ENCODE measurements at places on chromosomes 11 and 22.
A peak's percentile ranks its signal among the peaks of the same experiment; 100 is the strongest.

GRCh38 chr11:68057807-68058206 lies 19.0 kb downstream of the TCIRG1 start:
- H3K36me3 ChIP-seq: peaks cover 52% of the 10 kb centered on the region
- H3K27ac ChIP-seq: no peak overlapping the region
- DNase-seq: no peak
- H3K4me3 ChIP-seq: no peak overlapping the region
- no peaks in the 10 kb centered on the region for H3K27me3 ChIP-seq

DNA sequence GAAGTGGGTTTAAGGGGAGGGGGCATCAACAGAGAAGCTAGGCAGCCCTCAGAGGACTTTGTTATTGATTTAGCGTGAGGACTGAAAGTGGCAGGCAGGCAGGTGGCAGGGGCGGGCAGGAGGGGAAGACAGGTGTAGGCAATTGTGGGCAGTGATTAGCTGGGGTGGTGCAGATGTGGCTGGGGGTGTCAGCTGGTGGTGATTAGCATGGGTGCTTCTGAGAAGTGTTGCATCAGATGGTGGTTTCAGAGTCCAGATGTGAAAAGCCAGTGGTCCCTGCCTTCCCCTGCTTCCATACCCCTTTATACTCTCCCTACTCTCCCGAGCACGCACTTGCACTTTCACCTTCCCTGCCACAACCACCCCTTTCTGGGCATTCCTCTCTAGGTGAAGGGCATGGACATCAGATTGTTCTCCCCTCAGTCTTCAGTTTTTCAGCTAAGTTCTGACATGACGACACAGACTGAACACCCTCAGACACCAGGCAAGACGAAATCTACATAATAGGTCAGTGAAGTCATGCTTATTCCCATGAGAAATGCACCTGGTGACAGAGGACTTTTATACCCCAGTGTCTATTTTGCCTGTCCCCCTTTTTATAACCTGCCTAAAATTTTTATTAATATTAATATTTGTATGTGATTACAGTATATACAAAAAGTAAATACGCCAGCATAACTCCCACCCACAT lies 435.7 kb upstream of the CADM1 start:
- no peak for DNase-seq
- no peak overlapping the region for H3K27ac ChIP-seq
- H3K36me3 ChIP-seq: no peaks in the 10 kb centered on the region
- peaks cover 4% of the 10 kb centered on the region for H3K27me3 ChIP-seq
- no peak overlapping the region for H3K4me3 ChIP-seq
- H3K4me1 ChIP-seq: no peaks in the 10 kb centered on the region

GRCh38 chr11:61034111-61034510 lies 62.6 kb downstream of the CD6 start:
- no peak overlapping the region for H3K4me3 ChIP-seq
- no peaks in the 10 kb centered on the region for H3K27me3 ChIP-seq
- no peak for DNase-seq
- H3K36me3 ChIP-seq: no peaks in the 10 kb centered on the region
- H3K4me1 ChIP-seq: no peaks in the 10 kb centered on the region
- H3K27ac ChIP-seq: no peak overlapping the region

GRCh38 chr11:110296226-110297075 lies at the start of gene RDX:
RDX (minus strand) TSS chr11:110296614; CDS start chr11:110279692, 16,922 bp downstream.
- peaks cover 27% of the 10 kb centered on the region for H3K4me1 ChIP-seq
- H3K27me3 ChIP-seq: no peaks in the 10 kb centered on the region
- no peaks in the 10 kb centered on the region for H3K36me3 ChIP-seq
- peak; percentile 59 for DNase-seq
- H3K27ac ChIP-seq: peak within 1 kb of the TSS; percentile 85
- H3K4me3 ChIP-seq: peak within 1 kb of the TSS; percentile 71

DNA sequence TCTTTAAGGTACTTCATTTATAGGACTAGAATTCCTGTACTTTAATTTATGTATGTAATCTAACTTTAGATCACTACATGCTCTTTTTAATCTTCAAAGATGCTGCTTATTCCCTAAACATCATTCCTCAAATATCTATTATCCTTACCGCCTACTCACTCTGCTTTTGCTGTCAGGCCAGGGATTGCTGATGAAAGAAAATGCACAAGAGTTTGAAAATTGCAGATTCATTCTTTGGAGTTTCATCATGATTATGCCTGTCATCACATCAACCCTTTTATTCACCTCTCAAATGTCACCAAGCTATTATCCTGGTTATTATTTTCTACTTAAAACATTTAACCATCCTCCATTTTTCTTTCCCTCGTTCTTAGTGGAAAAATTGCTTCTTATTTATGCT lies 802.7 kb downstream of the METTL15 start:
- H3K27ac ChIP-seq: no peak overlapping the region
- no peaks in the 10 kb centered on the region for H3K4me1 ChIP-seq
- H3K27me3 ChIP-seq: no peaks in the 10 kb centered on the region
- no peak for DNase-seq
- no peaks in the 10 kb centered on the region for H3K36me3 ChIP-seq
- no peak overlapping the region for H3K4me3 ChIP-seq

- no peaks in the 10 kb centered on the region for H3K27me3 ChIP-seq
- no peaks in the 10 kb centered on the region for H3K4me1 ChIP-seq
- H3K27ac ChIP-seq: no peak overlapping the region
- no peak overlapping the region for H3K4me3 ChIP-seq
- H3K36me3 ChIP-seq: no peaks in the 10 kb centered on the region
These were observed 34.2 kb downstream of the PHF21B start for GRCh38 chr22:44975427-44976262.

DNA sequence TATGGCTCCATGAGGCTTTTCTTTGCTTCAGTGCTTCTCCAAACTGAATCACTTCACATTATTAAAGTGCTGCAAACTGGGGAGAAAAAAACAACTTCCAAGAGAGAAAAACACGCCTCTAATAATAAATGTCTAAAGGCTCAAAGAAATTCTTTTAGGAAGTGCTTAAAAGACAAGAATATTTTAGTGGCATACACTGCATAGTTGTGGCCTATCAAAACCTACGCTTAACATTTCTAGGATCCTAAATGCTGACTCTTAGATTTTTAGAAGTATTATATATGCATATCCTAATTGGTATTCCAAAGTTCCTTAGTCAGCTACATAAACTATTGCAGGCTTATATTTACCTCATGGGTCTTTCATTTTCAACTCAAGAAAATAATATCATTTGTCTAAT lies 879.0 kb upstream of the CCDC90B start:
- H3K27me3 ChIP-seq: no peaks in the 10 kb centered on the region
- no peaks in the 10 kb centered on the region for H3K36me3 ChIP-seq
- no peak for DNase-seq
- H3K27ac ChIP-seq: no peak overlapping the region
- H3K4me1 ChIP-seq: no peaks in the 10 kb centered on the region

DNA sequence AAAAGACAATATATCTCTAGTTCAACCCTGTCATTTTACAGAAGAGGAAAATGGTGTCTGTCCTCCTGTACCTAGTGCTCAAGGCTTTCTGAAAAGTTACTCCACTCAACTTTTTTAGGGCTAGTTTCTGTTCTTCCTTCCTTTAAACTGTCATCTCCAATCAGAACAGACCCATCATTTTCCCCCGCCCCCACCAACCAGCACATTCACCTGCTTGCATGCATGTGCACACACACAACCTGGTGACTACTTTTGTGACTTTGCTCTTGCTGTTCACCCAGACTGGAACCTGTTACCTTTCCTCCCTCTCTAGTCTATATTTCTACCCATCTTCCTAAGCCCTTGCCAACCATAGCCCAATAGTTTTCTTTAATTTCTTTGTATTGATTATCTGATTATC lies 5.6 kb downstream of the FBXO7 start:
- no peak for DNase-seq
- peaks cover 8% of the 10 kb centered on the region for H3K36me3 ChIP-seq
- no peaks in the 10 kb centered on the region for H3K27me3 ChIP-seq
- no peak overlapping the region for H3K27ac ChIP-seq
- H3K4me3 ChIP-seq: no peak overlapping the region
- H3K4me1 ChIP-seq: peaks cover 24% of the 10 kb centered on the region

- H3K36me3 ChIP-seq: no peaks in the 10 kb centered on the region
- peaks cover 39% of the 10 kb centered on the region for H3K4me1 ChIP-seq
- no peaks in the 10 kb centered on the region for H3K27me3 ChIP-seq
- no peak overlapping the region for H3K4me3 ChIP-seq
- DNase-seq: no peak
These were observed 27.4 kb downstream of the ZNRF3 start for GRCh38 chr22:28910569-28911303.

- H3K36me3 ChIP-seq: no peaks in the 10 kb centered on the region
- no peaks in the 10 kb centered on the region for H3K4me1 ChIP-seq
- peaks cover 3% of the 10 kb centered on the region for H3K27me3 ChIP-seq
- H3K4me3 ChIP-seq: peak overlapping the region; percentile 52
These were observed 1.5 kb downstream of the ADAMTS8 start for GRCh38 chr11:130426837-130427341.

DNA sequence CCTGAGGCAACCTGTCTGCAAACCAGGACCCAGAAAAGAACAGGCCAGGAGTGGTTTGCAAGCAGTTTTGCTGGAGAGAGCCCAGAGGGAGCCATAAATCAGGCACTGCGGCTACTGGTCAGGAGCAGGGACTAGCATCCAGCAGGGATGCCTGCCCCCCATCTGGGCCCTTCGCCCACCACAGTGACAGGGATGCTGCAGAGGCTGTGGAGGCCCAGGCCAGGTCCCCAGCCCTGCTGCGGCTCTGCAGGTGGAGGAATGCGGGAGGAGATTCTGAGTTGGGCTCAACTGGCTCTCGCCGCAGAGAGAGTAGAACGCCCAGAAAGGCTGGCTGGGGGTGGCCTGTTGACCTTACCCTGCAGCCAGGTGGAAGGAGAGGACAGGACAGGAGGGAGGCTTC lies 16.4 kb upstream of the NEFH start:
- H3K4me1 ChIP-seq: no peaks in the 10 kb centered on the region
- no peaks in the 10 kb centered on the region for H3K27me3 ChIP-seq
- DNase-seq: no peak
- no peak overlapping the region for H3K4me3 ChIP-seq
- H3K27ac ChIP-seq: no peak overlapping the region
- no peaks in the 10 kb centered on the region for H3K36me3 ChIP-seq

- no peak overlapping the region for H3K27ac ChIP-seq
- DNase-seq: no peak
- H3K36me3 ChIP-seq: no peaks in the 10 kb centered on the region
- H3K4me3 ChIP-seq: no peak overlapping the region
- H3K4me1 ChIP-seq: peaks cover 59% of the 10 kb centered on the region
- peaks cover 92% of the 10 kb centered on the region for H3K27me3 ChIP-seq
These were observed 99.7 kb upstream of the HSD17B12 start for GRCh38 chr11:43580735-43581369.

DNA sequence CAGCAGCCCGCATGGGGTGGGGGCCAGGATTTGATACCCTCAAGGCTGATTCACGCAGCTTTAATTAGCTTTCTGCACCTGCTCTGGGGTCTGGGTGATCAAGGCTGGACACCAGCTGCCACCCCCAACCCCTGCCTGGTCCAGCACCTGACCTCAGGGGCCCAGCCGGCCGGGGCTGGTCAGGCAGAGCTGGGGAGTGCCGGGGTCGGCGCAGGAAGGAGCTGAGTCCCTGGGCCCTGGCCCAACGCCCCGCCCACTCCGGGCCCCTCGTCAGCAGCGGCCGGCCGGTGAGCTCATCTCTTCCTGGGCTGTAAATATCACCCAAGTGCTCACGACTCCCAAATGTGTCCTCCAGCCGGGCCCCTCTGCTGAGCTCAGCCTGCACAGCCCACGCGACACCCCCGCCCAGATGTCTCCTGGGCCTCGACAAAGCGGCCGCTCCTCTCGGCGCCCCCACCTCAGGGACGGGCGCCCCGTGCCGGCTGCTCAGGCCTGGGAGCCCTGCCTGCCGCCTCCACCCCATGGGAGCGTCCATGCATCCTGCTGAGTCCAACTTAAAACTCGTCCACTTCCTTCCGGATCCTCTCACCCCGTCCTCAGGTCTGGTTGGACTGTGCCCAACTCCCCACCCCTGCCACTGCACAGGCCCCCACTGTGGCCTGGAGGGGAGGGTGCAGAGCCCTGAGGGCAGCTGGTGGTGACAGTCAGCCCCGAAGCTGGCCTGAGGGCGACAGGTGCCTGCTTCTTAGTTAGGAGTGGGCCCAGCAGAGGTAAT lies 29.0 kb downstream of the RTN4R start:
- H3K4me3 ChIP-seq: no peak overlapping the region
- DNase-seq: no peak
- no peaks in the 10 kb centered on the region for H3K36me3 ChIP-seq
- no peaks in the 10 kb centered on the region for H3K27me3 ChIP-seq
- no peak overlapping the region for H3K27ac ChIP-seq

GRCh38 chr11:57523419-57523818 lies 7.1 kb downstream of the TIMM10 start:
- H3K27me3 ChIP-seq: no peaks in the 10 kb centered on the region
- DNase-seq: no peak
- H3K4me1 ChIP-seq: no peaks in the 10 kb centered on the region
- no peak overlapping the region for H3K27ac ChIP-seq
- no peaks in the 10 kb centered on the region for H3K36me3 ChIP-seq
- no peak overlapping the region for H3K4me3 ChIP-seq

DNA sequence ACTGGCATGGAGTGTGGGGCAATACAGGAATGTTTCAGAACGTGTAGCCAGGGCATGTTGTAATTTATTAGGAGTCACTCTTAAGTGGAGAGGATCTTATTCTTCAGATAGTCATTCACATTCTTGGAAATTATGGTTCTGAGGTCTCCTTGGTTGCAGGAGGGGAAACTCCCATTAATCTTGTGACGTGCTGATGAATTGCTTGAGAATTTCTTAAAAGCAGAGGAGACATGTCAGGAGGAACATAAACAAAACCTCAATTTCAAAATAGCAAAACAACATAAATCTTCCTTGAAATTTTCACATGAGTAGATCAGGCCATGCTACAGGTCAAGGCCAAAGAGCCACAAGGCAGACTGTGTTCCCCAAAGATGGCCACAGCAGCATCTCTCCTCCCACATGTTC lies 50.4 kb downstream of the ADM start:
- H3K36me3 ChIP-seq: no peaks in the 10 kb centered on the region
- no peaks in the 10 kb centered on the region for H3K27me3 ChIP-seq
- peaks cover 9% of the 10 kb centered on the region for H3K4me1 ChIP-seq
- no peak overlapping the region for H3K27ac ChIP-seq
- DNase-seq: no peak

DNA sequence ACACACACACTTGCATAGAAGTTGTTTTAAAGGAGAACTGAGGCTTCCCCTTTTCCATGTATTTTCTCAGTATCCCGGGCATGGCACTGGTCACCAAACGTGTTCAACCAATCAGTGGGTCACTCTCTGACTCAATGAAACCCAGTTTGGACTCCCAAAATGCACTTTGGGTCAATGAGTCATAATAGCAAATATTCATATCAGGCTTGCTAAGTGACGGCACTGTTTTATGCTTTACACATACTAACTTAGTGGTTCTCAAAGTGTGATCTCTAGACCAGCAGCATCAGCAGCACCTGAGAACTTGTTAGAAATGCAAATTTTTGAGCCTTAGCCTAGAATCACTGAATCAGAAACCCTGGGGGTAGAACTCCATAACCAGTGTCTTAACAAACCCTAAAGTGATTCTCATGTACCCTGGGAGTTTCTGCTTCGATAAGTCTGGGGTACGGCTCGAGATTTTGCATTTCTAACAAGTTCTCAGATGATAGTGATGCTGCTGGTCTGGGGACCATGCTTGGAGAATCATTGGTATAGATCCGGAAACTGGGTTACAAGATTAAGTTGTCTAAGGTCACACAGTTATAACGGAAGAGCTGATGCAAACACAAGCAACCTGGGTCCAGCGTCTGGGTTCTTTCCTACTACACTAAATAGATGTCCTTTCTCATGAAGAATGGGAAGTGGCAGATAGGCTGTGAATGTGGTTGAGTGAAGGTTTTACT lies 35.6 kb downstream of the ETS1 start:
- peaks cover 22% of the 10 kb centered on the region for H3K4me1 ChIP-seq
- H3K36me3 ChIP-seq: no peaks in the 10 kb centered on the region
- no peak overlapping the region for H3K27ac ChIP-seq

Data from tibial artery (tissue), 4 donors.